Tibial nerve (tissue), 4 donors: ENCODE measurements at places on chromosomes 5 and 9.

DNA sequence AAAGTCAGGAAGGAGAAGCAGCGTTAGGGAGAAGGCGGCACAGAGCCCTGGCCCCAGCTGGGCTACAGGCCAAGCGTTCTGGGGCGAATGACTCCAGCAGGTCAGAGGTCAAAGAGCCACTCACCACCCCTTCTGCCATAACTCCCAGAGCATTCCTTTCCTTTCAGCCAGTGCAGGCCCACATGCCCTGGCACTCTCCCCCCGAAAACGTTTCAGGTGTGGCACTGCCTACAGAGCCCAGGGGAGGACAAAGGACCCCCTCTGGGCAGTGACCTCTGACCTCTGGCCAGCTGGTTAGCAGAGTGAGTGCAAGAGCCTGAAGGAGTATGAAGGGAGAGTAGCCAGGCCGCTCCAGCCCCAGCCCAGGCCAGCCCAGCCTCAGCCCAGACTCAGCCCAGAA, 4.9 kb downstream of the ABCA2 start:
- DNase-seq: no peak

DNA sequence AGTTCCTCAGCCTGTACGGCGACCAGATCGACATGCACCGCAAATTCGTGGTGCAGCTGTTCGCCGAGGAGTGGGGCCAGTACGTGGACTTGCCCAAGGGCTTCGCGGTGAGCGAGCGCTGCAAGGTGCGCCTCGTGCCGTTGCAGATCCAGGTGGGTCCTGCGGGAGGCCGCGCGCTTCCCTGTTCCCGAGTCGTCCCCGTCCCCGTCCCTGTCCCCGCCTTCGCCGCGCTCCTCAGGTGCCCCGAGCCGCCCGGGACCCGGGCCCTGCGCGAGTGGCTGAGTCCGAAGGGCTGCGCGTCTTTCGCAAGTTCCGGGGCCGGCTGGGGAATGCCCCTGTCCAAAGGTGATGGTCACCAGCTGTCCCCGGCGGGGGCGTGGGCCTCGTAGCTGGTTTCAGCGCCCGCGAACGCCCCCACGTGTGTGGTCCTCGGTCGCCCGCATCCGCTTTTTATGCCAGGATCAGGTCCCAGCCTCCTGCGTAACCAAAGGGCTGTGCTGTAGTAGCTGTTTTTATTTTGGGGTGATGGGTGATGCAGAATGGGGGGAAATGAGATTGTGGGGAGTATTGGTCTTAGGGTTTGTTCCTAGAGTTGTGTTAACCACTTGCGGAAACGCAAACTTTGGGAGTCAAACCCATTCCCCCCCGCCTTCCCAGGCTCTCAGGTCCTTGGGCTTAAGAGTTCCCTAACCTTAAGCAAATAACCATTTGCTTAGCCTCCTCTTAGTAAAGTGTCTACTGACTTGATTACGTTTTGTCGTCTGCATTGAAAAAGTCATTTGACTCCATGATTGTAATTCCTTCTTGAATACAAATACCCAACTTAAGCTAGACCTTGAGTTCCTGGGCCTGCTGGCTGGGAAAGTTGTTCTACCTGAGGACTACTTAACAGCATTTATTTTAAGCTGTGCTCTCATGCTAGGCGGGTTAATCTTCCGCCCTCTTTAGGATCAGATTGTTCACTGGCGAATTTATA, 663 bp downstream of the ISOC1 start:
- peak; percentile 14 for DNase-seq

DNA sequence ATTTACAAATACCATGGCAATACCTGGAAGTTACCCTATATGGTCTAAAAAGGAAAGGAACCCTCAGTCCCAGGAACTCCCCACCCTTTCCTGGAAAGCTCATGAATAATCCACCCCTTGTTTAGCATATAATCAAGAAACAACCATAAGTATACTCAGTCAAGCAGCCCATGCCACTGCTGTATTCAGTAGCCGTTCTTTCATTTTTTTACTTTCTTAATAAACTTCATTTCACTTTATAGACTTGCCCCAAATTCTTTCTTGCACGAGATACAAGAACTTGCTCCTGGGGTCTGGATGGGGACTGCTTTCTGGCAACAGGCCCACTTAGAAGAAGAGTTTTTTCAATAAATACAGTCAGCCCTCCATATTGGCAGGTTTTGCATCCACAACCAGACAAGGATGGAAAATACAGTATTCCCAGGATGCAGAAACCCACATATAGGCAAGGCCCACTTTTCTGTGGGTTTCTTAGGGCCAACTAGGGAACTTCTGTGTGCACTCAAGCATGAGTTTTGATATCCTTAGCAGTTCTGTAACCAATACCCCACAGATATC, 2.8 kb upstream of the TBCA start:
- DNase-seq: no peak

- no peak for DNase-seq
Observed at GRCh38 chr5:166166071-166166470, 2125.4 kb upstream of the WWC1 start.

GRCh38 chr5:436641-436975, 6.4 kb upstream of the EXOC3 start:
- no peak for DNase-seq

GRCh38 chr5:135013445-135013844, 20.6 kb downstream of the PITX1 start:
- no peak for DNase-seq

GRCh38 chr9:92980085-92980745, 32.9 kb downstream of the FGD3 start:
- DNase-seq: no peak

- no peak for DNase-seq
Observed at GRCh38 chr5:14263113-14263512, 120.0 kb downstream of the TRIO start.

DNA sequence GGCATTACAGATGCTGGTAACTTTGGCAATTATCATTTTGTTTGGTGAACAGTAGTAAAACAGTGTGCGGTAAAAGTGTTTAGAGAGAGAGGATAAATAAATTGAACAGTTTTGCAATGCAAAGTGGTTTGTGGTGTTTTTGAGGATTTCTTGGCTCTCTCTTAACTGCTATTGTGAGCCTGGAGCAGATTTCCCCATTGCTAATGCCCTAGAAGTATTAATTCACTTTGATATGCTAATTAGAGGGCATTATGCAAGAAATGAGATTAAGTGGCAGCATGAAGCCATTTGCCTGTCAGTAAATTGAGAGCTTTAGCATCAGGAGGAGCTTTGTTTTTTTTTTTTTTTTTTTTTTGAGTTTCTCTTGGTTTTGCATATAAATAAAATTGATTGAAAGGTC, 8.2 kb downstream of the PBX3 start:
- no peak for DNase-seq

DNA sequence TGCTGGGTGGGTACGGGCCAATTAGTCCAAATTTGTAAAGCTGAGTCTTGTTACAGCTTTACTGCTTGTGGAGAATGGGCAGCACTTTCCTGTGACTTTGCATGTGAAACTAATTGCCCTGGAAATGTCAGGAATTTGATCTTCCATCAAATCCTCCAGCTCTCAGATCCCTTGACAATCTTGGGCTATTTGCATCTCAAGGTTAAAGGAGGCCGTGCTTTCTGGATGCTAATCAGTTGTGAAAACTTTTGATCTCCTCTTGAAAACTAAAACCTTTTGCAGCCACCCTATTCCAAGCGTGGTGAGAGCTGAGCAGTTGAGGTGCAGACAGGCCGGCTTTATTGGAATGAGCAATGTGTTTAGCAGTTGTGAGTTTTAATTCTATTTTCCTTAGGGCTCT, 68.0 kb upstream of the CLINT1 start:
- no peak for DNase-seq

GRCh38 chr9:93636667-93637066, 60.3 kb downstream of the PHF2 start:
- DNase-seq: no peak

DNA sequence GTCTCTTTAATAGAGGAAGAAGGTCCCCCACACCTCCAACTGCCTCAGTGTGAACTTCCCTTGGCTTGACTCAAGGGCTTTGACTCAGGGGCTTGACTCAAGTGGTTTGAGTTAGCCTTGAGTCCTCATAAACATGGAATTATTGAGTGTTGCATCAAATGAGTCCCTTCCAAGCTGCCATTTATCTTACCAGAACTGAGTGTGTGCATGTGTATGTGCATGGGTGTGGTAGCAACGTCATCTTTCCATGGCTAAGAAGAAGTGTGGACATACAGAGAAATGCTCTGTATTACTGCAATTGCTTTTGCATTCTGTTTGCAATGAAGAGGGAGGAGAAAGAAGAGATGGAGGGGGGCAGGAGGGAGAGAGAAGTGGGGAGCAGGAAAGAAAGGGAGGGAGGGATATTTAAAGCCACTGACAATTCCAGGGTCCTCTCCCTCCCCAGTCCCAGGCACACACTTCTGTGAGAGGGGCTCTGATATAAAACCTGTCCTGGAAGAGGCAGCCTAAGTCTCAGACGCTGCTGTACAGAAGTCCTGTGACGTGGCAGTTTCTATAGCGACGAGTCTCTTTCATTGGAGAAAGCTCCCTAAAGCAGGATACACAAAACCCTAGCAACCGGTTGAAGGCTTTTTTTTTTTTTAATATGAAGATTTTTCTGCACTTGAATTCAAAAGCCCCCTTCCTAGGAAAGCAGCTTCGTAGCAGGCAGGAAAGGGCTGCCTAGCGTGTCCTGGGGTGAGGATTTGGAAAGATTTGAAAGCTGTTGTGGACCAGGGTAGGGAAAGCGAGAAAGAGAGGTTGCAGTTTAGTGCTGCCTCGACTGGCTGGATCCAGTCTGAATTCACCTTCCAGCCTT, 93.3 kb upstream of the MAP1B start:
- DNase-seq: no peak

DNA sequence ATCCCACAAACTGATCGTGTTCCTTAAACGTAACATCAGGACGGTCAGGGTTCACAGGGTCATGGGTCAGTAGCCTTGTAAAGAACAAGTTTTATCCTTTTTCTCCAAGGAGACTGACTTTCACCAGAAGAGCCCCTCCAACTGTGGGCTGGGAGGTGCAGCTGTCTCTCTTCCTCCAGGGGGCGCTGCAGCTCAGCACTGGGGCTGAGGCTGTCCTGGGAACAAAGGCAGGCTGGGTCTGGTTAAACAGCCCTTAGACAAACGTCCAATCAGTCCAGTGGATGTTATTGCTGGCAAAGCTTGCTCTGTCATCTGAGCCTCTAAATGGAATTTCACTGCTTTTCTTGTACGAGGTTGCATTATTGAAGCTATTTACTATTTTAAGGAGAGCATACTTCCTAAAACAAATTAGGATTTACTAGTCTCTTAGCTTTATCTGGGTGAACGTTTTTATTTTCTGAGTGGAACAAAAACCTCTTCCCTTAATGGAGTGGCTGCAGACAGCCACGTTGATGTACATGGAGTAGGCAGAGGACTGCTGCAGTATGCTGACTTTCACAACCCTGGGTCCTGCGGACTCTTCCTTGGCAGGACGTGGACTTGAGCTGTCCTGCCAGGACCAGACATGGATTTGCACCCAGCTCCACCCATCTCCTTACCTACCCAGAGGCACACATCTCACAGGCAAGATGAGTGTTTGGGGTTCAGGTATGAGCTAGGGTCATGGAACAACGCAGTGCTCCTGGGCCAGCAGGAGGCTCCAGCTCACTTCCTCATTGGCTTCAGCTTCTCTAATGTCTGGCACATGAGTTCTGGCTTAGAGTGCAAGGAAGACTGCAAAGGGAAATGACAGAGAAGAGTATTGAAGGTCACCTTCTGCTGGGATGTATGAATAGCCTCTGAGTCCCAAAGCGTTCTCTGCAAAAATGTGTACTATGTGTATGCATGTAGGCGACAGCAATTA, 7.8 kb downstream of the EXOSC2 start:
- DNase-seq: peak; percentile 60
